ENCODE measurements at places on chromosomes 11 and 22.

GRCh38 chr11:130611791-130612251, 163.4 kb downstream of the ADAMTS15 start:
- DNase-seq = no peak

GRCh38 chr22:17845790-17846189, 71.5 kb upstream of the BID start:
- no peak for DNase-seq

GRCh38 chr11:83852012-83852411, 565.8 kb upstream of the CCDC90B start:
- DNase-seq = no peak

- no peak for DNase-seq
Measured at GRCh38 chr11:66841861-66842260, 1.4 kb upstream of the RCE1 start.

DNA sequence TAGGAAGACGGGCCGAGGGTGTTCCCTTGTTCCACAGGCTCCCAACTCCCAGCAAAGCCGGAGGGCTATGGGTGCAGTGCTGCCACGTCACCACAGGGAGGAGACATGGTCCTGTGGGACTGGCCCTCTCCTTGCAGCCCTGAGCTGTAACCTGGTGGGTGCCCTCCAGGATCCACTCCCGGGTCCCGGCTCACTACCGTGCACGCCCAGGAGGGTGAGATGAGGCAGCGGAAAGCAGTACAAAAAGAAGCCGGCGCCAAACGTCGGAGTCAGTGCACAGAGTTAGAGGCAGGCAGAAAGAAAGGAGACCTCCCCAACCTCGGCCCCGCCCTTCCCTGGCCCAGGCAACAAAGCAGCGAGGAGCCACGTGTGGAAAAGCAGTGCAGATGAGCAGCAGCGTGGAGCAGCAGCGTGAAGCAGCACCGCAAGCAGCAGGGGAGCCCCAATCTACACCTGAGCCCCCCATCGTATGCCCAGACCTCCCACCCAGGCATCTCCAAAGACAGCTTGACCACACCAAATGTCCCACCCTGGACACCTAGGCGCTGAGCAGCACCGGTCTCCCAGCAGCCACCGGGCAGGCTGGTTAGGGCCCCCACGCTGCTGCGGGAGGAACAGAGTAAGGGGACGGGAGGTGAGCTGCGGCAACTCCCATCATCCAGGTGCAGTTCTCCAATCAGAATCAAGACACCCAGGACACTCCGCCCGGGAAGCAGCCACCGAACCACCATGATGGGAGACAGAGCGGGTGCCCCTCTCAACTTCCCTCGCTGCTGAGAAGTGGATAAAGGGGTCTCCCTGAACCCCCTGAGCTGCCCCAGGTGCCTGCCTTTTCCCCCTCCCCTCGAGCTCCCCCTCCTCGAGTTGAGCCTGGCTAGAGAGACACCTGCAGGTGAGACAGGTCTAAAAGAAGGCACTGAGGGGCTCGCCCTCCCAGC, 28.8 kb downstream of the IGSF9B start:
- DNase-seq = peak; percentile 80

GRCh38 chr11:113113801-113114704, 152.8 kb downstream of the NCAM1 start:
- peak; percentile 74 for DNase-seq

DNA sequence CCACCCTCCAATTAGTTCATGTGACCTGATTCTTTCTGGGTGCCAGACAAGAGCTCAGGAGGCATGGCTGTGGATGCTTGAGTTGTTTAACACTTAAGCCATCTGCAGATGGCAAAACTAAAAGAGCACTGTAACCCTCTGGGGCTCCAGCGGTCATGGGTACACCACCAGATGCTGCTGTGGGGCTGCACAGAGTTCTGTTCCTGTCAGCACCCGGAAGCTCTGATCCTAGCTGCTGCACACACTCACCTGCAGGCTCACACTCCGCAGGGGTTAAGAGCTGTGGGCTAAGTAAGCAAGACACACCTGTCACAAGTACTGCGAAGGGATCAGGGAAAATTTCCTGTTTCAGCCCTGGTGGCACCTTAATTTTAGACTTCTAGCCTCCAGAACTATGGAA, 307.8 kb downstream of the C11orf87 start:
- no peak for DNase-seq

- DNase-seq = peak; percentile 68
Measured at GRCh38 chr11:66126808-66127555, 56.9 kb downstream of the PACS1 start.

DNA sequence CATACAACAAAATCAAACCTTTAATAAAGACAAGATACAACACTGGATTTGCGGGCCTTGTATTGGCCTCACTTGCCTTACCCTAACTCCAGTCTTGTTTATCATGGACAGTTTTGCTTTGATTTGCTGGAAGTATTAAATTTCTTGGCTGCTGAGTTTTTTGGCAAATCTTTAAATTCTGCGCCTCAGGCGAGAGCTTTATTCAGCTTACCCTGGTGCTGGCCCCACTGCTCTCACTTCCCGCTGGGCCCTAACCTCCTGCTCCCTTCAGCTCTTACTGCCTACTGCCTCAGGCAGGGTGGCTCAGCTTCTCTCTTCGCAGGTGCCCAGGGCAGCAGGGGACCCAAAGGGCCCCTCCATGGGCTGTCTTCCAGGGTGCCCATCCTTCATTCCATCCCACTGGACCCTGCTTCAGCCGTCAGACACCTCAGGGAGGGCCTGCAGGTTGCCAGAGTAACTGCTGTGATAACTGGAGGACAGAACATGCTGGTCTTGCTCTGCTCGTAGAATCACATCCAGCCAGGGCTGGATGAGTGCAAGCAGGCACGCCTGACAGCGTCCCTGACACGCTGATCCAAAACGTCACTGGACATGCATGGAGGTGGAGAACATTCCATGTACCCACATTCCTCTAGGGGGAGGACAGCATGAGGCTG, 45.7 kb upstream of the TUB start:
- DNase-seq = no peak

- no peak for DNase-seq
Measured at GRCh38 chr22:28151151-28151816, 232.2 kb upstream of the PITPNB start.

GRCh38 chr11:5317292-5317691, 6.8 kb downstream of the OR51B2 start:
- DNase-seq = no peak

DNA sequence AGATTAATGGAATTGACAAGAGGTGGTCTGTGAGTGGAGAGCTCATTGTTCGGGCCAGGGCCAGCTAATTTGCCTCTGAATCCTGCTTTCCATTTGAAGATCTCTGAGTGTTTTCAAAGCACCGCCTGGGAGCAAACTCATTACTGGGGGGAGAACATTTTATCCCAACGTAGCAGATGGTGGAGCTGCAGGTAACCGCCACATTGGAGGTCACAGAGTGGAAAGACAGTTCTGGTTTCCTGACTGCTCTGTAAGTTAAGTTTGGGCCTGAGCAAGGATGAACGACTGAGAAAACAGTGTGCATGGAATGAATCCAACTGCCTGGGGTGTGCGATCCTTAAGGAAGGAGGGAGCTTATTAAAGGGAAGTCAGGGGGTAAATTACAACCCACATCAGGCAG, 30.5 kb downstream of the LMO2 start:
- no peak for DNase-seq

DNA sequence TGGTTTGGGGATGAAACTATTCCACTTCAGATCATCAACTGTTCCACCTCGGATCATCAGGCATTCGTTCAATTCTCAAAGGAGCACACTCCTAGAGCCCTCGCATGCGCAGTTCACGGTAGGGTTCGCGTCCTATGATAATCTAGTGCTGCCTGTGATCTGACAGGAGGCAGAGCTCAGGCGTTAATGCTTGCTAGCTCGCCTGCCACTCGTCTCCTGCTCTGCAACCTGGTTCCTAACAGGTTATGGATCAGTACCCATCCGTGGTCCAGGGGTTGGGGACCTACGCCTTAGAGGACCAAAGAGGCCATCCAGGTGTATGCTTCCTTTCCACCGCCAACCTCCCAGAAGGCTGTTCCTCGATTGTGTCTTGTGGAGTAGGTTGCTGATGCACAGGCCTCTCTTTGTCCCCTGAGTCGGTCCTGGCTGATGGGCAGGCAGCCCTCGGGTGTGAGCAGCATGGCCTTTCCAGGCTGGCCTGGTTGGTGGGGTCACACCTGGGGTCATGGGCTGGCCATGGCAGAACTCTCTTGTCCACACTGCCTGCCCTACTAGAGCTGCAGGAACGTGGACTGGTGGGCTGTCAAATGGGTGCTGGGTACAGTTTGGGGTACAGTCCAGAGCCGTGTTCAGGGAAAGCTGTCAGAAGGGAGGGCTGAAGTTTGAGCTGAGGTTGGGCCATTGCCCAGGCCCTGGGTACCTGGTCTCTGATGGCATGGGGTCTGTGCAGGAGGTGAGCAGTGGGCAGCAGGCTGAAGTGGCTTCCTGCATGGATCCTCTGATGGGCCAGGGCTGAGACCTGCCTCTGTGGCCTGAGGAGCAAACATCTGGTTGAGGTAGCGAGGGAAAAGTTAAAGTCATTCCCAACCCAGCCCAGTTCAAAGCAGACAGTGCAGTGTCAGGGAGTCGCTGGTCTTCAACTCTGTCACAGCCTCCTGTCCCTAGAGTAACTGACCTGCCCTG, 11.1 kb downstream of the PRDM11 start:
- DNase-seq = no peak

DNA sequence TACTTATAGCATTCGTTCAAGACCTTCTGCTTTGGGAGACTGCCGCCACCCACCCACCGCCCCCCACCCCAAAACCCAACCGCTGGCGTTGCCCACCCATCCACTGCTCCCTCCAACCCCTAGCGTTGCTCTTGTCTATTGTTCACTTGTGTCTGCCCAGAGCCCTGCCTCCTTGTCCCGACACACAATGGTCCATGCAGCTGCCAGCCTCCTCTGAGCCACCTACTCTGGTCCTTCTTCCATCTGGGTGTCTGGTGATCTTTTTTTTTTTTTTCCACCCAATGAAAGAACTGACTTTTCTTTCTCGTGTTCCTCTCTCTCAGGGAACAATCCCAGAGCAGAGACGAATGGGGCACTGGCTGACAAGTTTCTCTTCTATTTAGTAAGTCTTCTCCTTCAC, 256.0 kb upstream of the SESN3 start:
- no peak for DNase-seq

DNA sequence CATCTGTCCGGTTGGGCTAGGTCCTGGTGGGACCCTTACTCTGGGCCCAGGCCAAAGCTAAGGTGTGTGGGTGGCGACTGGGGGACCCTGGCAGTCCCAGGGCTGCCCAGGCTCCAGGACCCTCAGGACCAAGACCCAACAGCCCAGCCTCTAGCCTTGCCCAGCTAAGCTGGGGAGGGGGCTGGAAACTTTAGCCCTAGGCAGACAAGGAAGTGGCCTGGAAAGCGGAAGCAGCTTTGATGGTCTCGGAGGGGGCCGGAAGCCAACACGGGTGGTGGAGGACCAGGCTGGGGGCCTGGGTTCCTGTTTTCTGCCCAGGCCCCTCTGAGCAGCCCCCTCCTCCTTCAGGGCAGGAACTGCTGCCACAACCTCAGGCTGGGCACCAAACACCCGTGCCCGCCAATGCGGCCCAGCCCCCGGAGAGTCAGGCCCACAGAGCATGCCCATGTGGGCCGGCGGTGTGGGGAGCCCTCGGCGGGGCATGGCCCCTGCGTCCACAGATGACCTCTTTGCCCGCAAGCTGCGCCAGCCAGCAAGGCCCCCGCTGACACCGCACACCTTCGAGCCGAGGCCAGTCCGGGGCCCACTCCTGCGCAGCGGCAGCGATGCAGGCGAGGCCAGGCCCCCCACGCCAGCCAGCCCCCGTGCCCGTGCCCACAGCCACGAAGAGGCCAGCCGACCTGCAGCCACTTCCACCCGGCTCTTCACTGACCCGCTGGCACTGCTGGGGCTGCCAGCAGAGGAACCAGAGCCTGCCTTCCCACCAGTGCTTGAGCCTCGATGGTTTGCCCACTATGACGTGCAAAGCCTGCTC, 2.8 kb downstream of the SIPA1 start:
- DNase-seq = peak; percentile 89

- DNase-seq = peak; percentile 83
Measured at GRCh38 chr11:105034813-105035620, at the start of gene CASP1. TSS of gene CASP1 (minus strand) at chr11:105035144. CDS start at chr11:105035113, 31 bp downstream.

- DNase-seq = no peak
Measured at GRCh38 chr11:73129198-73129597, 12.9 kb downstream of the FCHSD2 start.

DNA sequence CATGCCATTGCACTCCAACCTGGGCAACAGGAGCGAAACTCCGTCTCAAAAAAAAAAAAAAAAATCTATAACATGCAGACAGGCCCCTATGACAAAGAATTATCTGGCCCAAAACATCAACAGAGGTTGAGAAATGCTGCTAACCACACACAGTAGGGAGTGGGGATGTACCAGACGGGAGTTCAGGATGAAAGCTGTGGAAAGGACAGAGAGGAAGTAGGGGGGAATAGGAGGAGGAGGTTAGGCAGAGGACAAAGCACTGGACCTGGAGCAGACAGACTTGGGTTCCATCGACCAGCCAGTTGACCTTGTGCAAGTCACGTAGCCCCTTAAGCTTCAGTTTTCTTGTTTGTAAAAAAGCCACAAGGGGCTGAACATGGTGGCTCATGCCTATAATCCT, 12.5 kb downstream of the LRP4 start:
- DNase-seq = peak; percentile 73

GRCh38 chr22:43777286-43777685, 34.8 kb downstream of the EFCAB6 start:
- DNase-seq = no peak

DNA sequence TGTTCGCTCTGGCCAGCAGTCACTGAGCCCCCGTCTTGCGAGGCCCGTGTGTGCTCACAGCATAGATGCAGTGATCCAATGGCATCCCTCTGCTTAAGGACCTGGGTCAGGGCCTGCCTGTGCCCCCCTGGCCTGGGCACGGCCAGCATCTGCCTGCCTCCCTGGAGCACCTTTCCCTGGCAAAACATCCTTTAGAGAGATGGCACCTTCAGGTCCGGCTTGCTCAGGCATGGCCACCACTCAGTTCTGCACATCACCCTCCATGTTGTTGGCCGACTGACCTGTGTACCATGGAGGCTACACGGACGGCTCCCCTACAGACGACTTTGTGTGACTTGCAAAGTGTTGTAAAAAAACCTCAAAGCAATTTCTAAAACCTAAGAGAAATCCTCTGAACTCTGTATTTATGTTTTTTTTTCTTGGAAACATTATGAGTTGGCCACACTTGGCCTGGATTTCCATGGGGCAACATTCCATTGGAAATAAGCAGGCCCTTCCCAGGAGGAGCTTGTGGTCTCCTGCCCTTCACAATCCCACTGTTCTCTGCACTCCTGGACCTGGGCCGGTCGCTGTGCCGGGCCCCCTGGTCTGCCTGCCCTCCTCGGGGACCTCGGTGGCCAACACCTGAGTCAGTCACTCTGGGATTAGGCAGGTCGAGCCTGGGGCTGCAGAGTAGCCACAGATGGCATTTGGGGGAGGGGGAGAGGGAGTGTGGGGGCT, 592.4 kb downstream of the TBC1D22A start:
- no peak for DNase-seq

DNA sequence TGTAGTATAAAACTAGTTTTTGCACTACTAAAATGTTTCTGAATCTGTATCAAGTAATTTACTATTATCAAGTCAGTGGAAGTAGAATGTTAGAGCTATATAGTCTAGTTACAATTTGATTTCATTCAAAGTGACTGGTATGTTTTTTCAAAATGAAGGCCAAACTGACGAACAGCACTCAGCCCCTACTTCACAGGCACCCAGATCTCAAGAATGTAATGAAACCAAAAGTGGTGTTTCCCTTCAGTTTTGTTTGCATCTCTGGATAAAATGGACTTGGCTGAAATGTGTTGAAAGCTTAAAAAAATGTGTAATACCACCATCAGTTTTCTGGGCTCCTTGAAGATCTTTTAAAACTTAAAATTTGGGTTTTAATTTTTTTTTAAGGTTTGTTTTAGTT, 46.4 kb downstream of the QSER1 start:
- DNase-seq = no peak

GRCh38 chr11:121473064-121473777, 20.5 kb upstream of the SORL1-AS1 start:
- no peak for DNase-seq

Measured in NB4 (cell line).